ENCODE measurements at places on chromosomes 2 and 18.

DNA sequence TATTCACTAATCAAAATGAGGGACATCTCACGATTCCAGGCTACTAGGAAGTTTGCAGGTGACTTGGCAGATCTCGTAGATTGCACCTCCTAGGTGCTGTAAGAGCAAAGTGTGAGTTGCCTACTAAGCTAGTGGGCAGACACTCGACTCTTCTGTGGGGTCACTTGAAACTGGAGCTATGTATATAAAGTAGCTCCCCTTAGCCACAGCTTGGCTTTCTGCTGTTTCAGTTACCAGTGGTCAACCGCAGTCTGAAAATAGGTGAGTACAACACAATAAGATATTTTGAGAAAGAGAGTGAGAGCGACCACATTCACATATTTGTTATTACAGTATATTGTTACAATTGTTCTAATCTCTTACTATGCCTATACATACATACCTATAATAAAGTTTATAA is 23.3 kb downstream of the CTAGE1 start:
- DNase-seq, result no peak

DNA sequence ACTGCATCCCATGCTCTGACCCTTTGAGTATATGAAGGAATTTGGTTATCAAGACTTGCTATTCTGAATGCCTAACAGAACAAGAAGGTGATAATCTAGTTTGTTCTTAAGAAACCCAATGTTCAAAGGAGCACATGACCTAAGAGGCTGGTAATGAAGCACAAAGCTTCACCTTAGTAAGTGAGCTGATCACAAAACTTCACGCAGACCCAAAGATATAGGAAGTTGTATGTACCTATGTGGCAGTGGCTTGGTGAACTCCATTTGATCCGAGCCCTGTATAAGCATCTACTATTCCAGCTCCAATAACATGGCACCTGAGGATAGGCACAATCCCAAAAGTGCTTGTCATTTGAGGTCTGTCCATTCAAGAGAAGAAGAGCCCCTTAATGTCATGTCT is 78.6 kb downstream of the ANKRD44 start:
- DNase-seq, result no peak

- no peak for DNase-seq
Observed at GRCh38 chr2:192410319-192410718, 215.6 kb upstream of the TMEFF2 start.

DNA sequence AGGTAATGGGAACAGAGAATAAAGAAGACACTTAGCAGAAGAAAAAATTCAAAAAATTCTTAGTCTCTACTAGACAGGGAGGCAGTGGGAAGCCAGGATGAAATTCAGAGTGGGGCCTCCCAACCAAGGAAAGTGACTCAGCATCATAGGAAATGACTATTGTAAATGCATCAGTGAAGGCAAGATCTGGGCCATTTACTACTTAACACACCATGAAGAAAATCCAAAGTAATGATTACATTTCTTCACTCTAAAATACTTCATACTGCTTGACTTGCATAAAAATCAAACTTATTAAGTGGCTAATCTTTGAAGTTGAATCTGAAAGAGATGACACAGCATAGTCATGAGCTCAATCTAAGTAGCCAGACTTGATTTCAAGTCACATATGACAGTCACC is 405.8 kb upstream of the SLC39A10 start:
- DNase-seq, result no peak

DNA sequence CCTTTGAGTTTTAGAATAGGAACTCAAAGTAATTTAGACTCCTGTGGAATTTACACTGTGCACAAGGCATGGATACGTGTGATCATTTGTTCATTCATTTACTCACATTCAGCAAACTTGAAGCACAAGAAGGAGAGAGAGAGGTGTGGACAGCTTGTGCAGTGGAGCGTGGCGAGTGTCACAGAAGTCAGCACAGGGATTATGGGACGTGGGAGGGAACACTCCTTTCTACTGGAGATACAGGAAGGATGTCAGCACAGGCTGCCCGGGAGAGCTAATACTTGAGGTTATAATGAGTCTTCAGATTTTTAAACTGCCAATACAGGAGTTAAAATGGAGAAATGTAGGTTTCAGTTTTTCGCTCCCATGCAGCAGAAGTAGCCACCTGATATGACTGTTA is 7.0 kb downstream of the FAM228A start:
- DNase-seq, result no peak

DNA sequence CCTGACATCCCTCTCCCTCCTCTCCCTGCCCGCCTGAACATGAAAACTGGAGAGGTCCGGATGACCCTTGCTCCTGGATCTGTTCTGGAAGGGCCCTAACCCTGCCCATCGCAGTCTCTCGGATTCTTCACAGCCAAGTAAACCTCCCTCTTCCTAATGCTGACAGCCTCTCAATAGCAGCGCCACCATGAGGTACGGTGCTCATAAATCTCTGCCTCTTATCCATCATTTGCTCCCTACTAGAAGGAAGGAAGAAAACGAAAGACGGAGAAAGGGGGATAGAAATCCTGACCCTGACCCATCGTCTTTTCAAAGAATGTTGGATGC is 257.9 kb downstream of the BCL11A start:
- DNase-seq, result no peak

DNA sequence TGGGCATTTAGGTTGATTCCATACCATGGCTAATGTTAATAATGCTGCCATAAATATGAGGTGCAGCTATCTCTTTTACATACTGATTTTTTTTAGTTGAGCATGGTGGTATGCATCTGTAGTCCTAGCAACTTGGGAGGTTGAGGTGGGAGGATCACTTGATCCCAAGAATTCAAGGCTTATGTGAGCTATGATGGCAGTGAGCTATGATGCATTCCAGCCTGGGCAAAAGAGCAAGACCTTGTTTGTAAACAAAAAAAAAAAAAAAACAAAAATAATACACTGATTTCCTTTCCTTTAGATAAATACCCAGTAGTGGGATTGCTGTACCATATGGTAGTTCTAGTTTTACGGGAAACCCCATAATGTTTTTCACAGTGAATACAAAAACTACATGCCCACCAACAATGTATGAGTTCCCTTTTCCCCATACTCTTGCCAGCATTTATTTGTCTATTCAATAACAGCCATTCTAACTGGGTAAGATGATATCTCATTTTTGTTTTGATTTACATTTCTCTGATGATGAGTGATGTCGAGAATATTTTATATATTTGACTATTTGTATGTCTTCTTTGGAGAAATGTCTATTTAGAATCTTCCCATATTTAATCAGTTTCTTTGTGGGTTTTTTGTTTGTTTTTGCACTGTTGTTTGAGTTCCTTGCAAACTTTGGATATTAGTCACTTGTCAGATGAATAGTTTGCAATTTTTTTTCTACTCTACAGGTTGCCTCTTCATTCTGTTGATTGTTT is 281.0 kb upstream of the KYNU start:
- DNase-seq, result no peak

DNA sequence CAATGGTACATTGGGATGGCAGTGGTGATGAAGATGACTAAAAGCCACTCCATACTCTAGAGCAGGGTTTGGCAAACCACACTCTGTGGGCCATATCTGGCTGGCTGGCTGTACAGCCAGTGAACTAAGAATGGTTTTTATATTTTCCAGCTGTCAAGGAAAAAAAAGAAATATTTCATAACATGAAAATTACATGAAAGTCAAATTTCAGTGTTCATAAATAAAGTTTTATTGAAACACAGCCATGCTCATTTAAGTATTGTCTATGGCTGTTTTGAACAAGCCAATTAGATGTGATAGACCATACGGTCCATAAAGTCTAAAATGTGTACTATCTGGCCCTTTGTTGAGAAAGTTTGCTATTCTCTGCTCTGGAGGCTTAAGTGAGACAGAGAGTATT is 1.5 kb downstream of the TTC21B start:
- DNase-seq, result no peak

DNA sequence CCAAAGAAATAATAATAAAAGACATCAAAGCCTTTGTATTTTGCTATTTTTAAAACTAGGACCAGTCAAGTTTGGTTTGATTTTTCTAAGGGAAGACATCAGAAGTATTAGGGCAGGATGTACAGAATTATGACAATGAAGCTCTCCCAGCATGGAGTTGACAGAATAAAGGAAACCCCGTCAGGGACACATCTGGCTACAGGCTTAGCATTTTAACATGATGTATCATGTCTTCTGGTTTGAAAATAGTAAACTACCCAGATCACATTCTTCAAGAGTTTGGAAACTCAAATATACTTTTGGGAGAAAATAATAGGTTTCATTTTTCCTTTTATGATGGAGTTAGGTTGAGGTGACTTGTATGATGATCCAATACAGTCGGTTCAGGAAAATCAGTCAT is 552.0 kb upstream of the CDH2 start:
- no peak for DNase-seq

DNA sequence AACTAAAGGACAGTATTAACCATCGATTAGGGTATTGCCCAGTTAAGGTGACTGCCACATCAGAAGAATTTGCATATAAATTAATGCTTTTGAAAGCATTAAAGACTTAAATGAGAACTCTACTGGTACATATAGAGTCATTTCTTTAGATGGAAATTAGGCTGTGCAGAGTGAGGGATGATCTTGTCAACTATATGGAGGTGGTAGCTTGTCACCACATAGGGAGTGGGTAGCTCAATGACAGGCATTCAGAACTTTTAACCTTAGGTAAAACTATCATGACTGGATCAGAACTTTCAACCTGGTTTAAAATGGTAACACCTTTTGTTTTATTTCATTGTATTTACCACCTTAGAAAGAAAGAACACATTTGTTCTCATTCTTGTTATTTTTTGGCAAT is 384.6 kb upstream of the LRRTM1 start:
- DNase-seq, result no peak

- DNase-seq, result no peak
Observed at GRCh38 chr2:27736031-27736889, 35.3 kb upstream of the MRPL33 start.

- DNase-seq, result no peak
Observed at GRCh38 chr18:70294471-70295191, 5.8 kb downstream of the SOCS6 start.

GRCh38 chr18:75246721-75247610 is 36.4 kb downstream of the TSHZ1 start:
- no peak for DNase-seq

- no peak for DNase-seq
Observed at GRCh38 chr2:167749660-167750059, 497.7 kb downstream of the STK39 start.

- DNase-seq, result no peak
Observed at GRCh38 chr2:205877496-205877895, 195.2 kb downstream of the NRP2 start.

- DNase-seq, result no peak
Observed at GRCh38 chr2:100411841-100412292, 5.6 kb downstream of the CHST10 start.

DNA sequence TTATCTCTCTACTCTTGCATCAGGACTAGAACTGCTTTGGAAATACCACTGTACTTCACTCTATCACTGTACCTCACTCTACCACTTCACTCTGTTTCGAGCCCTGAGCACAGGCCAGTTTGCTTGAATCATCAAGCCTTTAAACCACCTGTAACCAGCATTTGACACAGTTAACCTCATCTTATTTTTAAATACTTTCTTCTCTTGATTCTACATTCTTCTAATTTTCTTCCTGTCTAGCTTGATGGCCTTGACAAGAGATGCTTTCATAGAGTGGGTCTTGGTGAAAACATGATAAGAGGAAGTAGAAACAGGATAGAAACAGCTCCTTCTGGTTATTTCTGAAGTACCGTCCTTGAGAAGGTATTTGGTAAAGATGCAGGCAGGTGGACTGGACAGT is 78.1 kb downstream of the SPIRE1 start:
- no peak for DNase-seq

DNA sequence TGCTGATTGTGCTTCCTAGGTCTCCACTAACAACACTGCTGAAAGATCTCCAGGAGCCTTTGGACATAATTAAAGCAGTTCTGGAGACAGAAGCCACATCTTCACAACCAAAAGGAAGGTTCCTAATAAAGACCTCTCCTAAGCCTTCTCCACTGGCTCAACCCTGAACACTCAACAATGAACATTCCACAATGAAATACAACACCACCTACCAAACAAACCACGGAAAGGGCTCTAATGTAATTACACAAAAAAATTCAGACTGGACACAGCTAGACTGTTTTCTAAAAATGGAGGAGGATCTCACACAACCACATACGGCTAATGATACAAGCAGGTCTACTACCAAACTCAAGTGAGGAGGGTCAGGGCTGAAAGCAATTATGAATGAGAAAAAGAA is 43.6 kb downstream of the NOL10 start:
- DNase-seq, result no peak

GRCh38 chr2:237889016-237889415 is 29.6 kb downstream of the RAMP1 start:
- DNase-seq, result no peak

DNA sequence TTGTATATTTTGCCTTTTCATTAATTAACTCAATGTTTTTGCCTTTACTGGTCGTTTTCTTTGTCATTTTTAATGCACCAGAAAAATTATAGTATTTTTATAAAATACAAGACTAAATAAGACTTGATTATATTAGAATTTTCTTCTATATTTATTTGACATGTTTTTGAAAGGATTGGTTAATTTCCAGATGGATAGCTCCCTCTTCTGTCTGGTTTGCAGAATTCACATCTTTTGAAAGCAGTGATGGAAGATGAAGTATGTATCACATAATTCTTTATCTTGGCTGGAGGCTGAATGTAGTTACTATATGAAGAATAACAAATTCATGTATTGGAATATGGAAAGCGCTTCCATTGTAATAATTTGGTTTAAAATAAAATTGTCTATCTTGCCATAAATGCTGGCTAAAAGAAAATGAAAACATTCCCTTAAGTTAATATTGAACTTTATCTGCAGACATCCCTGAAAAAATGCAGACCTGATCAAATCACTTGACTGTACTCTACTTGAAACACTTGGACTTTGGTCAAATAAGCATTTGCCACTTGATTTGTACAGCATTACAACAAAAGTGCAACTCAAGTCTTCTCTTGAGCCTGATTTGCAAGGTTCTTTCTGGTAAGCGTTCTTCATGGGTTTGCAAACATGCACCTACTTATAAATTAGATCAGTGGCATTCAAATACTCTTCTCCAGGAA is 86.3 kb upstream of the EFEMP1 start:
- no peak for DNase-seq

GRCh38 chr2:241009601-241010530 is 11.4 kb downstream of the SNED1 start:
- DNase-seq, result no peak

- peak; percentile 74 for DNase-seq
Observed at GRCh38 chr18:58768293-58768974, 96.2 kb upstream of the ZNF532 start.

- peak; percentile 86 for DNase-seq
Observed at GRCh38 chr2:101151146-101151858, at the start of gene TBC1D8. TSS of gene TBC1D8 (minus strand) at chr2:101151382. CDS start at chr2:101151253, 129 bp downstream.

GRCh38 chr2:234204480-234204879 is 154.0 kb downstream of the SPP2 start:
- DNase-seq, result no peak
